Stimulated activated CD4-positive, alpha-beta T cell treated with anti-CD3 and anti-CD28 coated beads, Interleukin-1b, Interleukin-23, amount 100 ng/mL, for 1 hour (primary cell): ENCODE measurements at places on chromosomes 2 and 18.

- no peak for DNase-seq
Measured at GRCh38 chr2:6392966-6393365, 472.7 kb downstream of the CMPK2 start.

DNA sequence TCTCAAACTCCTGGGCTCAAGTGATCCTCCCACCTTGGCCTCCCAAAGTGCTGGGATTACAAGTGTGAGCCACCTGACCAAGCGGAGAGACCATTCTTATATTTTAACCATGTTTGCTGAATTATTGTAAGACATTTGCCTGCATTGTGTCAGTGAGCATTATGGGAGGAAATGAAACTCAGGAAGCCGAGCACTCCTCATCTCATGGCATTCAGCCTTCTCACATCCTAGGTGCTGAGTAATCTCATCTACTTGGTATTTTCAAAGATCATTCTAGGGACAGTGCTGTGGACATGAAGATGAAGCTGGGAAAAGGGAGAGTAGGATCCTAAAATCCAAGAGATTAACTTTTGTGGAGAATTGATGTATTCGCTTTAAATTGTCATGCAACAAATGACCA, 66.1 kb downstream of the NAPG start:
- no peak for DNase-seq

GRCh38 chr18:62643181-62643580, 72.2 kb upstream of the PHLPP1 start:
- DNase-seq, result no peak

GRCh38 chr2:136527560-136527959, 237.8 kb upstream of the THSD7B start:
- no peak for DNase-seq

- no peak for DNase-seq
Measured at GRCh38 chr2:47304654-47305053, 98.3 kb upstream of the MSH2 start.

- no peak for DNase-seq
Measured at GRCh38 chr2:174263997-174264396, 15.7 kb upstream of the OLA1 start.

GRCh38 chr2:179946810-179947615, 60.1 kb downstream of the CWC22 start:
- DNase-seq, result no peak

DNA sequence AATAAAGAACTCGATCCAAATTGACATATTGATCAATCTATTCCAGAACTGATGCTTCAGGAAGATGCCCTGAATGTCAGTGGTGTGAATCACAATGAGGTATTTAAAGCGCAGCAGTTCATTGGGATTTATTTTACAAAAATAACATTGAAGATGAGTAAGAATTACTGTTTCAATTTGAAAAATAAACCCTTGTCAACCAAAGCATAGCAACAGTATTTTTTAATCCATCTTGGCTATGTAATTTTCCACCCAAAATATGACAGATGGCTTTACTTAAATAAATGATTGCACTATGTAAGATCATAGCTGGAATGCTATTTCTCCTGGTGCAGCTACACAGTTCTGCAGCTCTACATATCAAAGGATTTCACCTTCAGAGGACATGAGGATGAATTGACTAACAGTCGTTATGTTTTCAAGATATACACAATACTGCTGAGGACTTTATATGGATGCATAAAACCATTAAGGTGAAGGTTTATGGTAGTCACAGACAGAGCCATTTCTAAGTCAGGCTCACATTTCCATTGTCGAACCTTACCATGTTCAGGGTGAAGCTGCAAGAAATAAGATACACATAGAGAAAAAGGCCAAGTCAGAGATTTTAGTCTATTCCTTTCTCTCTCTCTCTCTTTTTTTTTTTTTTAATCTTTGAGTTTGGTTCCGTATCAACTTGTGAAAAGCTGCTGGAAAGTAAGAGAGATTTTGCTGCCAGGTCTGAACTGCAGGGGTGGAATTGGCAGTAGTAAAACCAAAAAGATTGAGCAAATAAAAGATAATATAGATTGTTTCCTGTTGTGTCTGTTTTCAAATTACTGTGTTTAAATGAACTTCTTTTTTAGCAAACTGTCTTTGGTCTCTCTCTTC, 398.0 kb upstream of the CDH20 start:
- DNase-seq, result no peak

DNA sequence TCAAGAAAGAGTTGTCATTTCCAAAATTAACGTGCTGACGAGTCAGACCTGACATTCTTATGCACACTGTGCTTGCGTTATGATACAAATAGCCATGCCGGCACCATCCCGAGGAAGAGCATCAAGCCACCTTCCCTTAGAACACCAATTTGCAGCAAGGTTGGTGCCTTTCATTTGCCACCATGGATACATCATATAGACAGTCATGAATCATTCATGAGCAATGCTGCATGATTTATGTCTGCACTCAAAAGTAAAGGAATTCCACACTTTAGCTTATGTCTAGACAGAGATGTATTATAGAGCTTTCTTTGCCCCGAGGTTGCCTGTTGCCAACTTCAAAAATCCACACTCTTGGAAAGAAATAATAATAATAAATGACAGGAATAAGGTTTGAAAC, 166.9 kb downstream of the VWC2L start:
- DNase-seq, result no peak

GRCh38 chr18:61333271-61333745, at the start of gene CDH20:
CDH20 (plus strand) TSS chr18:61333430.
- no peak for DNase-seq

- no peak for DNase-seq
Measured at GRCh38 chr18:3305354-3305762, 43.4 kb downstream of the MYL12B start.

DNA sequence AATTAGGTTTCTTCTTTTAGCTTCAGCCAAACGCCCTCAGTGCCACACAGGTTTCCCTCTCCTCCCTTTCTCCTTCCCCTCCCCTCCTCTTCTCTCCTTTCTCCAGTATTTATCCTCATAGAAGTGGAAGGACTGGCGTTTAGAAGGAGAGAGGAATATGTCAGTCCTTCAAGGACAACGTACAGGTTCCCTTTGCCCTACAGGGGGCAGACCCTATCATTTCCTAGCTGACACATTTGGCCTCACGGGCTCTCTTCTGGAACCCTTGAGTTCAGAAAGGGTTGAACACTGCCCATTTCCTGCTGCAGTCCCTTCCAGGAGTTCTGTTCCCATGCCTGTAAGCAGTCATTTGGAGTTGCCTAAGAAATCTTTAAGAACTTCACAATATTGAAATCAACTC, 46.1 kb downstream of the CDCA7 start:
- no peak for DNase-seq

DNA sequence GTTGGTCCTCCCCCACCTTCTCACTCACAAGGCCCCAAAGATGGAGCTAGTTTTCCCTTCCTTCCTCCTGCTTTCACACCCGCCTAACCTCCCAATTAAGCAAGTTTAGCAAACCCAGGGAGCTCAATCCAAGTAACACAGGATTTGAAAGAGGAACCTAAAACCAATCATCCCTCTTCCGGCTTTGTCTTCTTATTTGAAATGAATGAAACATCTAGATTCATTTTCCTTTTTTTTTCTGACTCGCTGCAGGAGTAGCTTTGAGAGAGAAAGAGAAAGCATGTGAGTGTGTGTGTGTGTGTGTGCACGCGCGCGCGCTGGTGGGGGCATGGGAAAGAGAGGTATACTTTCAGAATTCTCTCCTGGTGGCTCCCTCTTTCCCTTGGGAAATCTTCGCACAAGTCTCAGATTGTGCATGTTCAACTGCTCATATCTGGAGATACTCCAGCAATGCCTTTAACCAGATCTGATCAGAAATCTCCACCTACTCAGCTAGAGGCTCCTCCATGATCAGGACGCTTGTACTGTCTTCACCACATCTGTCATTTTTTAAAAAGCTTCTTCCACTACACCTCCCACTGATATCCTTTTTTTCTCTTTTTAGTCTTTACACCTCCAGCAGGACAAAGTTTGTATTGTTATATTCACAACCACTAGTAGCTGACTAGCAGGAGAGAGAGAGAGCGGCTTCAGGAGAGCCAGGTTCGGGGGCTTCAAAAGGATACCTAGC, 1.7 kb downstream of the SLC8A1 start:
- no peak for DNase-seq

DNA sequence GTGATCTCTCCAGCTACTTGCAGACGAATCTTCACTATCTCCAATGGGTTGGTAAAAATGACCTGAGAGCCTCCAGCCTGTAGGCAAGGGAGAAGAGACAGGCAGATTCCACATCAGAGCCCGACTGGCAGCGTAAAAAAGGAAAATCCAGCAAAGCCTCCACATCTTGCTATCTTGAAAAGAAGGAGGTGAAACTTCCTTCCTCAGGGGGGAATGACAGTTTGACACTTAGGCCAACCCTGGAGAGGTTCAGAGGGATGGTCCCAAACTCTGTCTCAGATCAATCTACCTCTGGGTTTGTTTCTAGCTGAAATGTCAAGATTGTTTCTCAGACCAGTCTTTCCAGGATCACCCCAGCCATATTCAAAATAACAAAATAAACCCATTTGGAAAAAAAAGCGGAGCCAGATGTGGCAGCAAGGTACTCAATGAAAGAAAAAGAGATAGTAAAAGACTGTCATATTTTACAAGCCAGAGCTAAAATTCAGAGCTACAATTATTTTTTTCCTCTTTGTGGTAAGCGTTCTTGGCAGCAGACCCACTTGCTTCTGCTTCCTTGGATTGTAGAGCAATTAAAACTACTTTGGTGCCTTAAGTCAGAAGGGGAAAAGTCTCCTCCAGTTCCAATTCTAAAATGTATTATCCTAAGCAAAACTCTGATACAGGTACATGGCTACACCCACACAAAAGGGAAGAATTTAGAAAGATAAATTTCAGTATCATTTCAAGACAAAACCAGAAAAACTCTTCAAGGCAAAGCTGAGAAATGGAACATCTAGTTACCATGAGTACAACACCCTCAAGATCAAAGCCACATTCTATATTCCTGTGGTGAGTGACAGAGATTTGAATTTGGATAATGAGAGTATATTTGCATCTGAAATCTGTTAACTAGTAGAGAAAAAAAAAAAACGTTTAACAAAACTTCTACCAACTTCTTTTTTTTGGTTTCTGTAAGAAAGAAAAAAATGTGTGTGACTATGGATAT, 100.1 kb downstream of the SLC25A12 start:
- DNase-seq, result no peak

DNA sequence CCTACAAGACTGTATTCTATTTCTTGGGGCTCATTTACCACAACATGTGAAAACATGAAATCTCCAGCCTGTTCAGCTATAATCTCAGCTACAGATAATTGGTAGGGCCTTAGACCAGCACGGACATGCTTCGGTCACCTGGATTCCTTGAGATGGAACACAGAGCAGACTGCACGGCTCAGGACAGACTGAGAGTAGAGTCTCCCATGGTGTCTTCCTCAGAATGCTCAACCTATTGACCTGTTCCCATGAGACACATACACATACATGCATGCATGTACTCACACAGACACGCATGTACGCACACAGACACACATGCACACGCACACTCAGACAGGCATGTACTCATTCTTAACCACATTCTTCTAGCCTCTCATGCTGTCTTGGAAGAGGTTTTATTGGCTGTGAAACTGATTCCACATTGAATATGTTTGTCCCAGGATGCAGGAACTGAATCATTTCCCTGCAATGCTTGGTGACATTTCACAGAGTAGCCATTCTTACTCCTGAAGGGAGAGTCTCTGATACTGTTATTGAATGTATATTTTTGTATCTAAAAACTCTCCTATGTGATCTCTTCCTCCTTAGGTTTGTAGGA, 23.5 kb upstream of the BZW1 start:
- DNase-seq, result no peak

GRCh38 chr2:240920783-240921231, 14.7 kb downstream of the CROCC2 start:
- DNase-seq, result no peak

DNA sequence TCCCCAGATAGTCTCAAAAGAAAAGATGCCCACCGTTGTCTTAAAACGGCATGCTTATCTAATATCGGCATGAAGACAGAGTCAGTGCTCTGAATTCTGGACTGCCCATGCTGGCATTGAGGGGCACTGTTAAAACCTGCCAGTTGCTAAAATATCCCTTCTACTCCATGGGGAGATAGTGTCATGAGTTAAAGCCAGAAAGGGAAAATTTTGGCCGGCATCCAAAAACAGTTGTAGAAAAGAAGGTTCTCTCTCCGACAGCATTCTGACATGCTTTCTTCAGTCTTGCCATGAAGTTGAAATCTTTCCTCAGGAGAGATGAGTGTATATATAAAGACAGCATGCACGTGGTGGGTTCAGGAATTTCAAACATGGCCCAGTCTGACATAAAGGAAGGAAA, 401.3 kb upstream of the PIK3C3 start:
- DNase-seq, result no peak

DNA sequence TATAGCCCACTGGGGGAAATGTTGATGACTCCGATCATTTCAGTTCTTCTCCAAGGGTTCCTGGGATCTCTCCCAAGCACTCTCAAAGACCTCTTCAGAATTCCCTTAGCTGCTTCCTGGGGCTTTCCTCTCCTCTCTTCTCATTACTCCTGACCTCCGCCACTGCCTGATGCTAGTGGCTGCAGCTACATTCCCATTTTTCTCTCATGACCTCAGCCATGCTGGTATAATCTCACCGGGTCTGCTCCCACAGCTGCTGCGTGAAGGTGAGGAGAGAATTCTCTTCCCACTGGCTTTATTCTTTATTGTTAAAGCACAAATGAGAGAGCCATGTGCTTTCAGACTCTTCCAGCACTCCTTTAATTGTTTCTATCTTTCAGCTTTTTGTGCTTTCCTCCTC, 312.0 kb upstream of the ETAA1 start:
- no peak for DNase-seq

DNA sequence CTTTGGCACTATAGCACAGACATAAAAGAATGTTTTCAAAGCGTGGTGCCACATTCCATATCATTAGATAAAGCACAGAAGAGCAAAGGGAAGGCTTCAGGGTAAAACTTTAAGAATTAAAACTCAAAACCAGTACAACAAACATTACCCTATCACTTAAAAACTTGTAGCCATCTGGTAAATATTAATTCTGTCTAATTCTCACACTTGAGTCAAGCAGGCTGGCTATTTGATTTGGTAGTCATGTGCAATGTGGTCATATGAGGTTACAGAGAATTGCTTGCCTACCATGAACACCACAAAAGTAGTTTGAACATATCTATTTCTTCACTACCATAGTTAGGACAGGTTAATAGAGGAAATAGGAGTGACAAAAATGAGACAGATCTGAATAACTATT, 244.9 kb downstream of the IRS1 start:
- no peak for DNase-seq

DNA sequence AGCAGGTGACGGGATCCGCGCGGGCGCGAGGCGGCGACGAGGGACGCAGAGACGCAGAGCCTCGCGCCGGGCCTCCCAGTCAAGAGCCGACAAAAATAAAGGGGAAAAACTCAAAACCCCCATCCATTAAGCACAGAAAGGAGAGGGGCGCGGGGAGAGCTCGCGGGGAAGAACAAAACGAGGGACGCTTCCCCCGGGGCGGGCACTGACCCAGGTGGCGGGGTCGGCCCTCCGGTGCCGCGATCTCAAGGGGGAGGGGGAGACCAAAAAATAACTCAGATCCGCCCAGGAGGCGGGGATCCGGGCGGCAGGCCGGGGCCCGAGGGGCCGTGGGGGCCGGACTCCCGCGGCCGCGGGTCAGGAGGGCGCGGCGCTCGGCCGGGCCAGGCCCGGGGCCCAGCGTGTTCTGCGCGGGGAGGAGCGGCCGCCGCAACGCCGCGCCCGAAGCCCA, 597 bp downstream of the RNF103 start:
- peak; percentile 1 for DNase-seq

GRCh38 chr2:30368258-30368657, 78.8 kb upstream of the LCLAT1 start:
- DNase-seq, result no peak

GRCh38 chr2:69566669-69567068, 76.9 kb downstream of the AAK1 start:
- no peak for DNase-seq
